ENCODE measurements at places on chromosomes 7 and 10.

- DNase-seq, result no peak
Observed at GRCh38 chr7:147818317-147818716, 772.2 kb upstream of the C7orf33 start.

- DNase-seq, result no peak
Observed at GRCh38 chr10:118115701-118116100, 69.0 kb upstream of the RAB11FIP2 start.

DNA sequence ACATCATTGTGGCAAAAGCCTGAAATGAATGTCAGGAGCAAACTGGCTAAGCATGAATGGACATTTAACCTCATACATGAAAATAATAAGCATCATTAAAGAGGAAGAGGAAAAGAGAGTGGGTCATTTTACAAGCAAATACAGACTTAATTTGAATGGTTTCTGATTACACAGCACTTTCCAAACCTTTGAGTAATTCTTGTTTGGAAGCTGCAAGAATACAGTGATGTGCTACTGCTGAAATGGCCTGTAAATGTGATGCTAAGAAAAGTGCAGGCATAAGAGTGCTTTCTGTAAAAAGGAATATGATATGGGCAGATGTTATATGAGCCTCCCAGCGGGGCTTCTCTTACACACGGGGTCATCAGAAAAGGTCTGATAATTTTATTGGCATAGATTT, 30.2 kb downstream of the TAS2R16 start:
- DNase-seq, result no peak

- no peak for DNase-seq
Observed at GRCh38 chr7:70779321-70779720, 352.6 kb upstream of the GALNT17 start.

GRCh38 chr10:11191678-11192077, 174.0 kb downstream of the CELF2 start:
- DNase-seq, result no peak

- DNase-seq, result no peak
Observed at GRCh38 chr10:23060918-23061317, 34.5 kb upstream of the MSRB2 start.

DNA sequence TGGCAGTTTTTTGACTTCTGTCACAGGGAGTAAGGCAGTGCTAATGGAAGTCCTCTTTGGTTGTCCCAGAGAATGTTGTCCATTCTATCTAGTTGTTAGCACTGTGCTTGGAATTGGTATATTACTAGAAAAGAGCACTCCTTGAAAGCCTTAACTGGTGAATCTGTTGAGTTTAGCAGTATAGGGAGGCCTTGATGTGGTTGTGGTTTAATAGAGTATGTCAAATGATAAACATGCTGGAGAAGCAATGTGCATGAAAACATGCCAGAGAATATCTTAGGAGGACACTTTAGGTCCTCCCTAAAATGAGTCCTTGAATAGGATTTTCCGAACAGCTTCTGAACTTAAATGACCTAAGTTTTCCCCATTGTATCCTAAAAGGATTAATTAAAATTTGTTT, 98.6 kb downstream of the BTRC start:
- DNase-seq, result no peak

DNA sequence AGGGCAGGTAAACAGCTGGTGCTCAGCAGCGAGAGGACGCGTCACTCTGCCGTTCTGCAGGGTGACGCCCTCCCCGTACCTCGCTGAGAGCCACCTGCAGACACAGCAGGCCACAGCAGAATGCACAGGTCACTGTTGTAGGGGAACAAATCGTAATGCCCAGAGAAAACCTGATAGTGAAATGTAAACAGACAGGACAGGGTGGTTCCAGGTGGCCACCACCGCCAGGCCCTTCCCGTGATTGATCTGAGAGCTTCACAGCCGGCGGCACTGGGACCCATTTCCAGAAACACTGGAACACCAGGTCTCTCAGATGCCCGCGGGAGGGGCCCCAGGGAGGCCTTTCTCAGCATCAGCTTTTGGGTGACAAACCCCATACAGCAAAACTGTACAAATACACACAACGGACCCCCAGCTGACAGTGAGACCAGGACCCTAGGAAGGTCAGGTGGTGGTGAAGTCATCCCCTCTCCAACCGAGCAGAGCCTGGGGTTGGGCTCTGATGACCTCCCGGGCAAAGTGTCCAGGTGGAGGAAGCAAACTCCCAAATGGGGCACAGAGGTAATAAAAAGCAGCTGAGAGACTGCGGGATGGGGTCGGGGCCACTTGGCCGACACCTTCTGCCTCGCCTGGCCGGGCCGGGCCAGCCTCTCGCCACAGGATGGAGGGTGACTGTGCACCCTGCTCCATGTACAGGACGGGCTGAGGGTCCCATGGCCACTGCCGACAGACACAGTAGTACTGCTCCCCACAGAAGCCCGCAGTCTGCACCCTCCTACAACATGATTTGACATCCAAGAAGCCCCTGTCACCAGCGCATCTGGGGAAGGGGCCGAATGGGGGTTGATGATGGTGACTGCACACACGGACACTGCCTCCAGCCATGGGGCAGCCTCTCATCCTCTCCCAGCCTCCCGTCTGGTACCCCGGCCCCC, 4.6 kb downstream of the BHLHA15 start:
- no peak for DNase-seq
